Fibroblast of skin of abdomen (primary cell): ENCODE measurements at places on chromosomes 5 and 9.
A peak's percentile ranks its signal among the peaks of the same experiment; 100 is the strongest.

DNA sequence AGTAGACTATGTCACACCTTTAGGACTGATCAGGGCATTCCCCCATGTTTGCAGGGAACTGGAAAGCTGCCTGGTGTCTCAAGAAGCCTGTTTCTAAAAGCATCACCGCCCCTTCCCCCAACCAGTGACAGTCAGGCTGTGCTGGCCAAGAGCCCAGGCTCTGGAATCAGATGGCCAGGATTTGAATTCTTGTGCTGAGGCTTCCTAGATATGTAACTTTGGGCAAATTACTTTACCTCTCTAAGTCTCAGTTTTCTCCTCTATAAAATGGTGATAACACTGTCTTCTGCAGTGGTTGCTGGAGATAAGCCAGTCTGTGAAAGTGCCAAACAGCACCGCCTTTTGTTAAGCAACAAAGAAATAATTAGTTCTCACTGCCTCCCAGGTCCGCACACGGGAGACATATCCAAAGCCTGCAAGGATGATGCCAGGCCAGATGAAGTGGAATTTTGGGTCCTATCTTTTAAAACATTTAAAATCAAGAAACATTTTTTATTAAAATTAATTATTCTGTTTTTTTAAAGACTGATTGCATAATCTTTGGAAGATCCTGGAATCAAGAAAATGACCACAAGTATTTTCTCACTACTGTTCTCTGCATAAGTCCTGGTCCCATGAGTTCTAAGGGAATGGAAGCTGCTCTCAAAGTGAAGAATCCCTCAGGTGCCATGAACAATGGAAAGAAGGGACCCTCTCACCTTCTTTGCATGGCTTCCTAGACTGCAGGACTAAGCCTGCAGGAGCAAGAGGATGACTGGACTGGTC is 13.9 kb downstream of the SLC31A2 start:
- DNase-seq: peak; percentile 49

GRCh38 chr9:83569326-83569725 is 31.1 kb upstream of the FRMD3 start:
- DNase-seq: no peak

DNA sequence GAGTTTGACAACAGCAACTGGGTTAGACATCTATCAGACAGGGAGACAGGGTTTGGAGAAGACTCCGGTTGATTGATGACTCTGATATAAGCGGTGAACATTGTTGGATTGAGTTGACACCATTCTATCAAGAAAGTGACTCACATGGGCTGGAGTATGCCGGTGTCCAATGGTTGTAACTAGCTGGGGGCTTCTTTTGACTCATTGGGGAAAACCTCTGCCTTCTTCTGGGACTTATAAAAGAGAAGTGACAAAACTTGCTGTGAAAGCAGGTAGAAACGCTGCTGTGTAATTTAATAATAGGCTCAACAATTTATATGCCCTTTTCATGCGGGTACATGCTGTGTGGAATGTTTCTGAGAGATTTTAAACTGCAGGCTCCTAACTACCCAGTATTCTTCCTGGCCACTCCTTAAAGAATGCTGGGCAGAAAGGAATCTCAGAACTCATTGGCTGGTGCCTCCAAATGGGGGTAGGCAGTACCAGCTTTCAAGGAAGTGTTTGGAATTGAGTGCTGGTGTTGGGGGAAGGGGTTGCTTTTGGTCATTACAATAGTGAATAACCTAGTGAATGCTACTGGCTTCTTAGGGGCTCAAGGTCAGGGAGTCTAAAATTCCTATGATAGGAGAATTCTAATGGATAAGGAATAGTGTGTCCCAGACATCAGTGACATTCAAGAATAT is 43.9 kb downstream of the FYB1 start:
- DNase-seq: no peak

DNA sequence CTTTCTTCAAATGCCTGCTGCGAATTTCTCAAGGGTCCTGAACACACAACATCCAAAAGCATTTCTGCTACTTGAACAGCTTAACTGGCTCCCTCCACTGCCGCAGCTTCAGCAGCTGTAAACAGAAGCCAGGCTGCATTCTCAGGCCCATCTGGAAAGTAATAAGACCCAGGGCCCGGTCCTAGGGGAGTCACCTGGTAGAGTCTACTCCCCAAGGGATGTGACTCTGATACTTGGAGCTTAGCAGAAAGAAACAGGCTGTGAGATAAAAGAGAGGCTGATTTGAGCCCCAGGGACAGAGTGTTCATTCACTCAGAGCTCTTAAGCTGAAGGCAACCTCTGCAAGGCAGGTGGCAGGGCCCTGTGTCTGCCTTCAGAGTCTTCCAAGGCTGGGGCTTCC is 356.8 kb downstream of the SPOCK1 start:
- DNase-seq: no peak

DNA sequence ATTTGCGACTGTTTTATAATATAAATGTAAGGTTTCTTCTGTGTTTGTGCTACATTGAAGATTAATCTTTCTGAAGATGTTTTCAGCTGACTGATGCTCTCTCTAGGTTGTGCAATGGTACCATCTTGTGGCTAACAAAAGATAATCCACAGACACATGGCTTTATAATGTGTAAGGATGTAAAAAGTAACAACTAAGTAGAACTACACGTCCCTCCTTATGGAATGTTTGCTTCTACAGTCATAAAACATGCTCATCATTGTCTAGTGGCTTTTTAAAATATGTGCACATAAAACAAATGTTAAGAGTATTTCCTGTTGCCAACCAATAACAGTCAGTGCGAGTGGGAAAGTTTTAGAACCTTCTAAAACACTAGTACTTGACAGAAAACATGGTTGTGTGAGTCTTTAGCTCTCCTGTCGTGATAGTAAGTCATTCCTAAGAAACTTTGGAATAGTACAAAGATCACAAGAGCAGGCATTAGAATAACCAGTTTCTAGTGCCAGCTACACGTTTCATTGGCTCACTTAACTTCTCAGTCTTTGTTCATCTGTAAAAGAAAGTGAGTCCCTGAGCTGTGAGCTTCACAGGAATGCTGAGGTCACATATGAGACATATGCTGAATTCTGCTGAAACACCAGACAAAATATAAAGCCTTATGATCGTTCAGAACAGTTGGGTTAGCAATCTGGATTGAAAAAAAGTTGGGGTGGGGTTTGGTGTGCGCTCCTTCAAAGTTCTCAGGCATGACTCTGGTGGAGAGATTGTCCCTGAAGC is 75.7 kb upstream of the GLIS3 start:
- peak; percentile 83 for DNase-seq

- no peak for DNase-seq
These were observed 78.8 kb upstream of the MAST4 start for GRCh38 chr5:66517351-66517750.

- no peak for DNase-seq
These were observed 132.6 kb downstream of the GHR start for GRCh38 chr5:42555797-42556196.
